ENCODE measurements at places on chromosomes 2 and 18.

DNA sequence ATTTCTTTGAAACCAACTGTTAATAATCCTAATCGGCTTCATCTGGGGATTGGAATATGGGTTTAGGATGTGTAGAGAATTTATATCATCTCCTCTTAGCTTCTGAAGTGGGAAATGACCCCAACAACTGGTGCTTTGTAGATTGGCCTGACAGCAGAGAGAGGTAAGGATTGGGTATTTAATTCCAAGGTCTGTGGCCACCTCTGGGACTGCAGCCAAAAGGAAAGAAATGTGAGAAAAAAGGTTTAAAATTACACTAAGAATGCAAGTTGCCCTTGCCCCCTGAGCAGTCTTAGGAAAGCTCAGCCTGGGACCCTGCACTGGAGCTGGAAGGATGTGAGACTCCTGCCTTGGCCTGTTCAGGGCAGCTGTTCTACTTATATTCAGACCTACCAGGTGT, 157.1 kb downstream of the FTCDNL1 start:
- DNase-seq = no peak

DNA sequence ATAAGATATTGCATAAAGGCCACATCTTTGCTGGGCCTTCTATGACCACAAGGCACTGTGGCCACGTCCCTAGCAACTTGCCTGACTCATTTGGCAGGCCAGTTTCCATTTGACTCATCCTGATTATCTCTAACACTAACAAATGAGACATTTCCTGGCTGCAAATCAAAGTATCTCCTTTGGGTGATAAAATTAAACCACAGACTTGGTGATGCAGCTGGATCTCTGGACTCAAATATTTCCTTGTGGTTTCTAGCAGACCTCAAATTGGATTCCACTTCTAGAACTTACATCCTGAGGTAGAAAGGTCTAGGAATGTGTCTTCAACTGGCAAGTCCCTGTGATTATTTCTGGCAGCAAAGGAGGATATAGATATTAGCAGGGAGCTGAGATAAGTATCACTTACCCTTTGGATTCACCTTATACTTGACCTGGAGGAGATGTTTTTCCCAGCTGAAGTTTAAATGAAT, 167.9 kb upstream of the NXPH2 start:
- no peak for DNase-seq

DNA sequence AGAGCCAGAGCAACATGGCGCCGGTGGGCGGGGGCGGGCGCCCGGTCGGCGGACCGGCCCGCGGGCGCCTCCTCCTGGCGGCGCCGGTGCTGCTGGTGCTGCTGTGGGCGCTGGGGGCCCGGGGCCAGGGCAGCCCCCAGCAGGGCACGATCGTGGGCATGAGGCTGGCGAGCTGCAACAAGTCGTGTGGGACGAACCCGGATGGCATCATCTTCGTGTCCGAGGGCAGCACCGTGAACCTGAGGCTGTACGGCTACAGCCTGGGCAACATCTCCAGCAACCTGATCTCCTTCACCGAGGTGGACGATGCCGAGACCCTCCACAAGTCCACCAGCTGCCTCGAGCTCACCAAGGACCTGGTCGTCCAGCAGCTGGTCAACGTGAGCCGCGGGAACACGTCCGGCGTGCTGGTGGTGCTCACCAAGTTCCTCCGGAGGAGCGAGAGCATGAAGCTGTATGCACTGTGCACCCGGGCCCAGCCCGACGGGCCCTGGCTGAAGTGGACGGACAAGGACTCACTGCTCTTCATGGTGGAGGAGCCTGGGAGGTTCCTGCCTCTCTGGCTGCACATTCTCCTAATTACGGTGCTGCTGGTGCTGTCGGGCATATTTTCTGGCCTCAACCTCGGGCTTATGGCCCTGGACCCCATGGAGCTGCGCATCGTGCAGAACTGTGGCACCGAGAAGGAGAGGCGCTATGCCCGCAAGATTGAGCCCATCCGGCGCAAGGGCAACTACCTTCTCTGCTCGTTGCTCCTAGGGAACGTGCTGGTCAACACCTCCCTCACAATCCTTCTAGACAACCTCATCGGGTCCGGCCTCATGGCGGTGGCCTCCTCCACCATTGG, 507 bp downstream of the CNNM4 start:
- DNase-seq = no peak

DNA sequence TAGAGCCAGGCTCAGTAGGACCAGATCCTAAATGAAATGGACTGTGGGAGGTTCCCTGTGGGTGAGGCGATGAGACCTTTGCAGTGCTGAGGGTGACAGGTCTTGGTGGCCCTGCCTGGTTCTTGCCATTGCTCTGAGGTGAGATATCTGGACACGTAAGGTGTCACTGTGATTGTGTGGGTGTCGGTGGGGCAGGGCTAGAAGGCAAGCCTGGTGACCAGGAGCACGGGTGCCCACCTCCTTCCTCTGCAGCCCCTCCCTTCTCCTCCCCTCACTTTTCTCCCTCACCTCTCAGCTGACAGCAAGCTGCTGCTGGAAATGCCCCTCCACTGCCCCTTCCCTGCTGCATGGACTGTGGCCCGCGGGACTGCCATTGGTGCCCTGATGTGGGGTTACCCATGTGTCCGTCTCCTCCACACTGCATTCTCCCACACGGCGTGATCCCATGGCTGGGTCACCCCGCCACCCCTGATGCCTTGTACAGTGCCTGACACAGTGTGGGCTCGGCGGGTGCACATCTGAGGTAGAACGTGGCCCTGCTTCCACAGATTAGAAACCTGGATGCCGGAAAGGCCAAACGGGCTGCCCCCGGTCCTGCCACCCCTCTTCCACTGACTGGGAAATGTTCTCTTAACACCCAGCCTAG, 55.6 kb upstream of the FOSL2 start:
- DNase-seq = no peak

GRCh38 chr2:170815746-170816503, 762 bp upstream of the GAD1 start:
- DNase-seq = peak; percentile 74

DNA sequence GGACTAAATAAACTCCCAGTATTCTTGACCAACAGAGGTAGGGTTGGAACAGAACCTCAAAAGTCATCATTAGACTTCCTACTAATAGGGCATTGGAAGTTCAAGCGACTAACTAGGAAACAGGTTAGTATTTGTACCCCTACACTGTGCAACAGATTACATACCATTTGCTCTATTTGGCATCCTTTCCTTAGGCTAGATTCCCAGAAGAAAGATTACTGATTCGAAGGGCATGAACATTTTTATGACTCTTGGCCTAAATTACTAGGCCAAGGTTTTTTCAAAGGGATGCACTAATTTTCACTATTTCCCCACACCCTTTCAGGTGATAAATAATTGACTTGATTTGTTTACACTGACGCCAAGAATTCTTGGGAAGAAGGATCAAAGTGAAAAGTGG, 104.8 kb upstream of the CYP1B1 start:
- no peak for DNase-seq

DNA sequence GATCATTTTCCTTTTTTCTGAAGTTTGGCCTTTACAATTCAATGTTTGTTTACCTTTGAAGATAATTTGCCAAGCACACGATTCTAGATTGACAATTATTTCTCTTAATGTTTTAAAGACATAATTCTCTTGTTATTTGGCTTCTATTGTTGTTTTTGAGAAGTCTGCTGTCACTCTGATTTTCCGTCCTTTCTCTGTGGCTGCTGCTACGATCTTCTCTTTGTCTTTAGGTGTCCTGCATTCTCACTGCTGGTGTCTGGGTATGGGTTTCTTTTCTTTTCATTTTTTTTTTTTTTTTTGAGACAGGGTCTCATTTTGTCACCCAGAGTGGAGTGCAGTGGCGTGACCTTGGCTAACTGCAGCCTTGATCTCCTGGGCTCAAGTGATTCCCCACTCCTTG, 15.1 kb upstream of the FAM228A start:
- DNase-seq = no peak

DNA sequence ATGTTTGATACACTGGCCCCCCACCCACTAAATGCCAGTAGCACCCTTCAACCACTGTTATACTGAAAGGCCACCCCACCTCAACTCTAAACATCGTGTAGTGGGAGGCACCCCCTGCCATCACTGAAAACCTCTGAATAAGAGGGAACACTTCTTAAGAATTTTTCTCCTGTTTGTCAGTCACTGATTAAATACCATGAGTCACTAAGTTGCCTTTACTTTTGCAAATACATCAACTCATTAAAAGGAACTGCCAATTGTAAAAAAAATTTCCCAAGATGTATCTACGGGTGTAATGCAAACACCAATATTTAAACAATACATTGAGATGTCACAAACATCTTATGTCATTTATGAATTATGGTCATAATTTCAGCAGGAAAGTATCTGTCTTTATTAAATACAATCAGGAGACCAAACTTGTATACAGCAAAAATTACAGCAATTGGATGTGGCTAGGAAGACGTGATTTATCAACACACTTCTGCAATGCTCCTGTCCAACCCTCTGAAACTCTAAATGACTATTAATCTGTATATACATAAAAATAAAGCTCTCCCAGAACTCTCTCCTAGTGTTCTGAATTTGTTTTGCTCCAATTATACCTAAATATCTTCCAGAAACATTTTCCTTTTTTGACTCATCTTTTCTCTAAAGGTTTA, 144.1 kb upstream of the STK17B start:
- DNase-seq = no peak

- no peak for DNase-seq
These were observed 12.9 kb downstream of the GPR17 start for GRCh38 chr2:127658641-127659407.

DNA sequence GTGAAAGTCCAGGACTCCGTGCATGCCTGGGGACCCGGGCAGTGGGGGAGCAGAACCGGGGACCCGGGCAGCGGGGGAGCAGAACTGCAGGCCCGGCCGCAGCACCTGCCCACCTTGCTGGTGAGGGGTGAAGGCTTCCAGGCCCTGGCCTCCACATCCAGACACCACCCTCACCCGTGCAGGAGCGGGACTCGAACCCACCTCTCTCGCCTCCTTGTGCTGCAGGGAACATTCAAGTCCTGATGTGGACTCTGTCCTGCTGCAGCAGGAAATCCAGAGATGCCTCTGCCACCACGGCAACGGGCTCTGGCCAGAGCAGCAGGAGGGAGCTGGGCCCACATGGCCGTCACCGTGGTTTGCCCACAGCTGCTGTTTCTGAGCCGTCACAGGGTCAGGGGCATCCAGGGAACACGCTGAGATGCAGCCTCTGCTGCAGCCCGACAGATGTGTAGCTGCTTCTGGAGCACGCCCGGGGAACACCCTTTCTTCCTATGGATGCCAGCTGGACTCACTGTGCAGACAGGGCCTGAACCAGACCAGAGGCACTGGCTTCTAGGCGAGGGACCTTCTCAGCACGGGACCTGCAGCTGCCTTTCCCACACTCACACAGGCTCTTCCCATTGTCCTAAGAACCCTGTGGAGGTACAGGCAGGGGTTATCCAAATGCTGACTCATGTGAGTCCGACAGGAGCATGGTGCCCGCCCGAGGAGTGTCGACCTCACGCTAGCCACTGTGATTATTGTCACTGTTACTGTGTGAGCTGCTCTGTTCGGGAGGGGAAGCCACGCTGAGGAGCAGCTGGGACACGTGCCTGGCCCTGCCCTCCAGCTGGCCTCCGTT, 89.2 kb upstream of the CTDP1 start:
- DNase-seq = no peak

GRCh38 chr18:46481048-46481846, 175.8 kb downstream of the LOXHD1 start:
- DNase-seq = peak; percentile 26

GRCh38 chr18:8081872-8082553, 514.9 kb downstream of the PTPRM start:
- DNase-seq = no peak

DNA sequence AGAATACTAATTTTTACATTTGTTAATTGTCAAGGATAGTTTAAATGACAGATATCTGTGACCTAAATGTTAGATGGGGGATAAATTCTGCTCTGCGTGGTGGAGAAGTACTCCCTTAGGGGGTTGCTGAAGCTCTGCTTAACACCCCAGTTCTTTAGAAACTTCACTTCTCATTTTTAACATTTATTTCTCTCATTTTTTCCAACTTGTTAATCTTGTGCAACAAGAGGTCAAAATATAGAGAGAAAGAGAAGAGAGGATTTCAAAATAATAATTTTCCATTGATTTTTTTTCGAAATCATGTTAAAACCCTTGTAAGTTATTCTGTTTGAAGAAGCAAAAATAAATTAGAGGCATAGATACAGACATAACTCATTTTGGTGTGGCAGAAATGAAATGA, 61.3 kb upstream of the SLC8A1 start:
- DNase-seq = no peak

- no peak for DNase-seq
These were observed 559.3 kb upstream of the PIK3C3 start for GRCh38 chr18:41395695-41396094.

DNA sequence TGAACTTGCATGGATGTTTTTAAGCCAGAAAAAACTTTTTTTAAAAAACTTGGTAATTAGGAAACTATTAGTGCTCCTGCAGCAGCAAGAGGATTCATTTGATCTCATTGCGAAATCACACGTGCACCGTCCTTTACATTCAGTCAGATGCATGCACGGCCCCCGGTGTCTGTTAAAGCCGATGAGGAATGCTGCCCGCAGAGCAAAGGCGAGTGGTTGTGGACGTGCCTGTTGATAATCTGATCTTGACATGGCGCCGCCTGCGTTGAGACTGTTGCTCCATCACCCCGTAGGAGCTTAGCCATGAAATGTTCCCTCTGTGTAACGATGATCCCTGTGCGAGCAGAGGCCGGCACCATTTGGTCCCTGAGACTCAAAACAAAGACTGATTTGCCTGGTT, 300.0 kb downstream of the GBX2 start:
- no peak for DNase-seq

DNA sequence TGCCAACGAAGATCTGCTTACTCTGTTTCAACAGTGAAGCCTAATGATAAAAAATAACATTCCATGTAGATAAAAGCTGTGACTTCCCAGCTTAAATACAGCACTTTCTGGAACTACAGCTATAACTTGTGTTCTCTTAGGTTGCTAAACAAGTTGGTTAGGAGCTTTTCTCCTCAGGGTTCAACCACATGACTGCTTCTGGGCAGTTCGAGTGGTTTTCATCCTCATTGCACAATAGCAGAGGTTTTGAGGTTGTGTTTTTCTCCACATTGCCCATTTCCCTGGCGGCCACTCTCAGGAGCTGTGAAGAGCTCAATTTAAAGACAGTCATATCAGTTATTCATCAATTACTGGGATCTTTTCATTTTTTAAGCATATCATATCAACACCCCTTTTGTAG, 102.2 kb upstream of the CYP1B1 start:
- no peak for DNase-seq

DNA sequence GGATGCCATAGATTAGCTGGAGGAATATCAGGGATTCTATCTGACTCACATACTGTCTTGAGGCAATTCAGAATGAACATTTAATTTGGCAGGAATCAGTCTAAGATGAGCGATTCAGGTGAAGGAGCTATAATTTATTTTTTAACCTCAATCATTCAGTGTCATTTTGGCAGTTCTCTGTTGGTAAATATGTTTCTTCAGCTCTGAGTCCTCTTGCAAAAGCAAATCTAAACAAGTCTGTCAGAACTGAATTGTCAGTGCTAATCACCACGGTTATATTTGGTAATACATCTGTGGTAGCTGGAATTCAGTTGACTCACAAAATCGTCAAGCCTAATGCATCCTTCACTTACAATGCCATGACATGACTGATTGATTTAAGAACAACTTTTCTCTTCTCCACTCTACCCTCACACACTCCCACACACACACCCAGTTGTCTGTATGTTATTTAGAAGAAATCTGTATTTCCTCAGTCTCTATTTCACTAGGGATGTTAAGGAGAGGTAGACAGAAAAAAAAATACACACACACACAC, 516.6 kb upstream of the NXPH2 start:
- DNase-seq = no peak

Data from T-helper 2 cell (primary cell).